IPS DF 6.9 (cell line): ENCODE measurements at places on chromosomes 3 and 15.

GRCh38 chr3:119810018-119810435 lies 28.1 kb downstream of the NR1I2 start:
- DNase-seq: no peak

DNA sequence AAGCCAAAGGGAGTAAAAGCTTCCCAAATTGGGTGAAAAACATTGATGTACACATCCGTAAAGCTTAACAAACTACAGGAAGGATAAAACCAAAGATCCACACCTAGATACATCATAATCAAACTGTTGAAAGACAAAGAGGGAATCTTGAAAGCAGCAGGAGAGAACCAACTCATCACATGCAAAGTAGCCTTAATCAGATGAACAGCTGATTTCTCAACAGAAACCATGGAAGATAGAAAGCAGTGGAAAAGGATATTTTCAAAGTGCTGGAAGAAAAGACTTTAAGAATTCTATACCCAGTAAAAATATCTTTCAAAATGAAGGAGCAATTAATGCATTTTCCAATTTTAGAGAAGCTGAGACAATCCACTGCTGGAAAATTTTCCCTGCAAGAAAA lies 36.8 kb downstream of the CHRNA7 start:
- DNase-seq: no peak

- no peak for DNase-seq
Observed at GRCh38 chr3:110166791-110167190, 829.4 kb upstream of the DPPA4 start.

- no peak for DNase-seq
Observed at GRCh38 chr15:66496951-66497501, 536 bp downstream of the SNAPC5 start.

DNA sequence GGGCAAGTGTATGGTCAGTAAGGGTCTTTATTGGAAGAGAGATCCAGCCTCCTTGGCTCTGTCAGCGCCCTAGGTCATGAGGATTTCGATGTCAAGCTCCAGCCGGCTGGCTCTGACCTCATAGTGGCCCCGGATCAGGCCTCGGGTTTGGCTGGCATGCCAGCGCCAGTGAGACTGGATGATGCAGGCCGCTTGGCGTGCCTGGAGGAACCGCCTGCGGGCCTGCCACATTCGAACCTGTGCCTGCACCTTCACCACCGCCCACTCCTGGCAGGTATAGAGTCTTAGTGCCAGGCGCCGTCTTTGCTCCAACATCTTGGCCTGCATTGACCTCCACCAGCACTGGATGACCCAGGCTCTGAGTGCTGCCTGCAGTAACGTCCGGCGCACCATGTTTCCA lies 483 bp downstream of the IQCF6 start:
- no peak for DNase-seq

DNA sequence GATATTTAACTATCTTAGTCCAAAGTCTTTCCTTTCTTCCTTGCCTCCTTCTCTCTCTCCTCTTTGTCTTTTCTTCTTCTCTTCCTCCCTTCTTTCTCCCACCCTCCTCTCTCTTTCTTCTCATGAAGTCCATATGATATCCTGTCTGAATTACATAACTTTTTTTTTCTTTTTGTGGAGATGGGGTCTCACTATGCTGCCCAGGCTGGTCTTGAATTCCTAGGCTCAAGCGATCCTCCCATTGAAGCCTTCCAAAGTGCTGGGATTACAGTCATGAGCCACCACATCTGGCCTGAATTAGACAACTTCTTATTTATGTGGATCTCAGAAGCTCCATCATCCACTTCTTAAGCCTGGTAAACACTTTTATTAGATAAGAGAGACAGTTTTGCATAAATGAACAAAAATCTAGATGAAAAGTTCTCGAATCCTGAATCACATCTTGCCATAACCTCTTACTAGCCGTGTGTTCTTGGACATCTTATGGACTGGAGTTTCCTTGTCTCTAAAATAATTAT lies 206.5 kb downstream of the LPP start:
- DNase-seq: no peak

- no peak for DNase-seq
Observed at GRCh38 chr15:38508647-38509046, 54.7 kb downstream of the FAM98B start.
